ENCODE measurements at places on chromosomes 12 and 14. TPM values are rescaled to one million over a fixed set of nuclear protein-coding genes. Genes with fewer than 3 reads are reported as not detected.

MIP gene
- polyA plus RNA-seq = 0.16 TPM

RFX4 gene
- 0.14 TPM for polyA plus RNA-seq

SPTSSA gene
- polyA plus RNA-seq = 22.3 TPM

RNU4-1 gene
- not detected for polyA plus RNA-seq

NTS gene
- polyA plus RNA-seq = 2.4 TPM

KSR2 gene
- 0.20 TPM for polyA plus RNA-seq

KIF26A gene
- polyA plus RNA-seq = 5.0 TPM

PPM1H gene
- 1.9 TPM for polyA plus RNA-seq

ABCB9 gene
- 1.5 TPM for polyA plus RNA-seq

DDX55 gene
- polyA plus RNA-seq = 8.2 TPM

TGM1 gene
- polyA plus RNA-seq = 4.6 TPM
